ENCODE measurements at places on chromosomes 6 and 20. TPM values are rescaled to one million over a fixed set of nuclear protein-coding genes. Genes with fewer than 3 reads are reported as not detected.

GRCh38 chr20:56411759-56412472, at the start of gene CASS4:
Gene CASS4 (plus strand): TSS chr20:56412260. CDS start chr20:56412459, 199 bp downstream.
- H3K4me3 ChIP-seq: no peak within 1 kb of the TSS
- H3K27me3 ChIP-seq: no peaks in the 10 kb centered on the region
- no peak within 1 kb of the TSS for H3K27ac ChIP-seq
- DNase-seq: peak; percentile 43
- H3K36me3 ChIP-seq: peaks cover 11% of the 10 kb centered on the region
- H3K4me1 ChIP-seq: 0 out of 2 replicates have a peak, but pooled peaks cover 4% of the 10 kb centered on the region

DNA sequence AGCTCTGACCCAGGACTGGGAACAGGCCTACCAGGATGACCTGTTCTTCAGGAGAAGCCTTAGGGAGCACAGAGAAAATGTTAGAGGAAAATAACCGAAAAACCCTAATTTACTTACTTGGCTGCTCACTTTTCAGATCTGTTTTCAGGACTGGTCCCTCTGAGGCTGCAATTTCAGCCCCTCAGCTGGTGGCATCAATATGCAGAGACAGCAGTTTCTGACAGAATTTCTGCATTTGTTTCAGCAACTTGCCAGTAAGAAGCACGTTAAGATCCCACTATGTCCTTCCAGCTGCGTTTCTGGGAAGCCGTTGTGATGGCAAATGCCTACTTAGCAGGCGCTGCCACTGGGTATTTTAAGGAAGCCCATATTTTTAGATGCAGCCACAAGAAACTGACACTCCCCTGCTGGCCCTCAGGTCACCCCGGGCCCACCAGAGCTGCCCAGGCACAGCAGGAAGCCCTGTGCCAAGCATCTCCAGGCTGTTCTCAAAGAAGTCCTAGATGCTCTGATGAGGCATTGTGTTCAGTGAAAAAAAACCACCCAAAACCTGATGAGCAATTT, 7.5 kb downstream of the YTHDF1 start:
- H3K4me3 ChIP-seq: no peak overlapping the region
- H3K4me1 ChIP-seq: peaks cover 22% of the 10 kb centered on the region
- H3K36me3 ChIP-seq: peaks cover 67% of the 10 kb centered on the region
- DNase-seq: no peak
- H3K27me3 ChIP-seq: no peaks in the 10 kb centered on the region

DNA sequence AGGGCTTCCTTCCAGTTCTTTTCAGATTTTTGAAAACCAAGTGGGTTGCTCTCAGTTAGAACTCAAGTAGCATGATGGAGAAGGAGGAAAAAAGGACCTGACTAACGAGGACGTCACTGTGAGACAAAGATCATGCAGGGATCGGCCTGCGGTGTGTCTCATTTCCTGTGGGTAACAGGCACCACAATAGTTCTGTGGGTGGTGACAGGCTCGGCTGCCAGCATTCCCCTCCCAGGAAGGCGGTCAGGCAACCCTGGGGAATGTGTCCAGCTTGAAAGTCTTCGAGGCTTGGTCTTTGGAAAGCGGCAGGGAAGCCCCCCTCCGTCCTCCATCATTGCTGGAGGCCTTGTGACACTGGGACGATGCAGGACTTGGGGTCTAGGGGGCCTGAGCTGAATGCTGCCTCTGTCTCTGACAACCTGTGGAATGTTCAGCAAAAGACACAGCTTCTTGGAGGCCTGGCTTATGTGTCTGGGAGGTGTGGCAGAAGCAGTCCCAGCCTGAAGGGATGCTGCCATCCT, 121.0 kb downstream of the BCAS1 start:
- peak overlapping the region; percentile 60 for H3K27ac ChIP-seq
- no peak overlapping the region for H3K4me3 ChIP-seq
- no peaks in the 10 kb centered on the region for H3K36me3 ChIP-seq
- no peaks in the 10 kb centered on the region for H3K27me3 ChIP-seq

- DNase-seq: peak; percentile 25
- H3K27ac ChIP-seq: no peak overlapping the region
- H3K36me3 ChIP-seq: no peaks in the 10 kb centered on the region
- no peaks in the 10 kb centered on the region for H3K27me3 ChIP-seq
- peaks cover 8% of the 10 kb centered on the region for H3K4me1 ChIP-seq
- H3K4me3 ChIP-seq: no peak overlapping the region
Measured at GRCh38 chr6:109662192-109662591, 28.8 kb downstream of the AK9 start.

GRCh38 chr6:56772737-56773184, 130.1 kb upstream of the DST start:
- H3K27me3 ChIP-seq: no peaks in the 10 kb centered on the region
- H3K36me3 ChIP-seq: no peaks in the 10 kb centered on the region
- peak; percentile 83 for DNase-seq
- H3K4me1 ChIP-seq: peaks cover 23% of the 10 kb centered on the region
- H3K27ac ChIP-seq: peak overlapping the region; percentile 36

- H3K4me1 ChIP-seq: peaks cover 33% of the 10 kb centered on the region
- no peaks in the 10 kb centered on the region for H3K27me3 ChIP-seq
- H3K27ac ChIP-seq: peak overlapping the region; percentile 91
- H3K4me3 ChIP-seq: no peak overlapping the region
Measured at GRCh38 chr6:5459346-5459745, 198.0 kb downstream of the FARS2 start.

The IMPG1 gene
- not detected for total RNA-seq

The AARS2 gene
- 26.2 TPM for total RNA-seq

The TTK gene
- total RNA-seq: 39.0 TPM

The RCAN2 gene
- total RNA-seq: not detected

The CST4 gene
- 0.98 TPM for total RNA-seq
